ENCODE measurements at places on chromosomes 2 and 18.

- no peak for DNase-seq
These were observed 91.4 kb upstream of the LYPD1 start for GRCh38 chr2:132761437-132761836.

DNA sequence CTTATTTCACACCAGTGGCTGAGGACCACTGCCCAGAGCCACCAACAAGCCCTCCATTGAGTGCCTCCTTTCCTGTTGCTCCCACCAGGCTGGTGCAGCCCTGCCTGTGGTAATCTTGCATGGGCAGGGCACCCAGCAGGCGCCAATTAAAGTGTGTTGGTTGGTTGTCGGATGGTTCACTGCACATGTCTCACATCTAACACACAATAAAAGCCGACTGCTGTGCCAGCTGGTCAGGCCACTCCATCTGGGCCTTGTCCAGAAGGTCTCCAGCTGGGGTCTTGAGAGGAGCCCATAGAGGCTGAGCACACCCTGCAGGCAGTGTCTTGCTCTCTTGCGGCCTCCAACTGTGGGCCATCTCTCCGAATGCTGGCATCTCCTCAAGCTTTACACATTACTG, 494.8 kb upstream of the KLHL29 start:
- no peak for DNase-seq

GRCh38 chr2:17149945-17150344, 368.3 kb downstream of the RAD51AP2 start:
- DNase-seq, result no peak

DNA sequence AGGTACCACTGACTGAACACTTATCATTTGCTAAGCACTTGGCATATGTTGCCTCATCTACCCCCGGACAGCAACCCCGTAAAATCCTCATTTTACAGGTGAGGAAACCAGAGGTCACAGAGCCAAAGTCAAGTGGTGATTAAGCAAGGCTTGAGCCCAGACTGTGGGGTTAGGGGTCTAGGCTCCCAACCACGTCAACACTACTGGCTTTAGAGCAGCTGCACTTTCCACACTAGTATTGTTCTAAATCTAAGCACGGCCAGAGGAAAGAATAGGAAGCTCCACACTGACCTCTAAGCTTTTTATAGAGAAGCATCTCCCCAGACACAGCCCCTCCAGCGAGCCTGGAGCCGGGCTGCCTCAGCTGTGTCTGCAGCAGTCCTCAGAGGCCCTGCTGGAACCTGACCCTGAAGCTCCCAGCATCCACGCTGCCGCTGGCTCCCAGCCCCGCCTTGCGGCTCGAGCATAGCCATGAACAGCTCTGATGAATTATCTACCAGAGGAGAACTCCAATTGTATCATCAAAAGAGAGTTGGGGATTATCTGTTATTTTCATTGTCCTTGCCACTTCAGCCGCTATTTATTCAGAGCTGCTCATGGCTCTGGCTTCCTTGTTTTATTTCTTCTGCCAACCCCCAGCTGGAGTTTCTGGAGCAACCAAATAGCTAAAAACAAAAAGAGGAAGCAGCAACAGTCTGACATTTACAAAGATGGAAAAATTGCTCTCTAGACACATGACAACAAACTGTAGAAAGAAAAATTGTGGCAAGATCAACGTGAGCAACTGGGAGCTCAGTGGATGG, 62.2 kb upstream of the RTN4 start:
- no peak for DNase-seq

GRCh38 chr2:141711627-141712026, 419.2 kb downstream of the LRP1B start:
- DNase-seq, result no peak

DNA sequence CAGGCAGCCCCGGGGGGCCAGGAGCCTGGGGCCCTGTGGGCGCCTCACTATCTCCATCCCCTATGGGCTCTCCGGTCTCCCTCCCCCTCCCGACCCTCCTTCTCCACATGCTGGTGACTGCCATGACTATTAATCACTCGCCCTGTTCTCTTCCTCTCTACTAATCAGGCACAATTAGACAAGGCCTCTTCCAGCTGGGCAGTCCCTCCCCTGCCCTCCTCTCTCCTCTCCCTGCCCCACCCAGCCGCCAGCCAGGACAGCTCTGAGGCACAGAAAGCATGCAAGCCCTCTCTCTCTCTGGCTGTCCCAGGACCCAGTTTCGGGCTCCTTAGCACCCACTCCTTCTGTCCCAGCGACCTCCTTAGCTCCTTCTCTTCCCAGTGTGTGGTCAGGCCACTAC, 5.8 kb downstream of the ASIC4 start:
- DNase-seq, result no peak

DNA sequence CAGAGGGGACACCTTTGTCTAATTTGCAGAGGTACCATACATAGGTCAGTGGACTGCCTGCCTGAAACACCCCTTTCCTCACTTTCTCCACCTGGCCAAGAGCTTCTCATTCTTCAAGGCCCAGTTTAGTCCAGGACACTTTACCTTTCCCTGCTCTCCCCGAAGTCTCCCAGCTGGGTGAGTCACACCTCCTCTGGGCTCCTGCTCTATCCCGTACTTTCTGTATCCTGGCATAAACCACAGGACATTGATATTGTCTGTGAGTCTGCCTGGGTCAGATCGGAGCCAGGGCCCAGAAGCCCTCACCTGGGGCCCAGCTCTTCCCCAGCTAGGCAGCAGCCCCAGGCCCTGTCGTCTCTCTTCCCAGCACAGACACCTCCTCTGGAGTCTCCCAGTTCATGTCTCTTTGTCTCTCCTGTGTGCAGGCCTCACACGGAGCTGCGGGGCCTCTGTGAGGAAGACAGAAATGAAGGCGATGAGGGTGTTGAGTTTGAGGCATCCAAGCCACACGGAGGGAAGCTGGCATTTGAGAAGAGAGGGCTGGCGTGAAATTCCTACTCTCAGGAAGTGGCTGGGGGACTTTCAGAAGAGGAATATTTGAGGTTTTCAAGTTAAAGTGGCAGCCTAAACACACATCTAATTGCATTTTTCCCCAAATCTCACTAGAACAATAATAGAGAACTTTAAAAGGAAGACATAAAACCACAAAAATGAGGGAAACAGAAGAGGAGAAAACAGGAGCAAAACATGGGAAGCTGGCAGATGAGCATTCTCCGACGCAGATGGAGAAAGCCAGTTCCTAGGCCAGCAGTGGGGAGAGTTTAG, 79.6 kb upstream of the LAPTM4A start:
- DNase-seq, result no peak

GRCh38 chr2:24623535-24623934, 132.5 kb downstream of the NCOA1 start:
- DNase-seq, result no peak

GRCh38 chr2:230864605-230865306, at the start of gene ITM2C:
Gene ITM2C (plus strand): TSS chr2:230864942. CDS start chr2:230865026, 84 bp downstream.
- DNase-seq, result peak; percentile 77

GRCh38 chr2:34652636-34653035, 1053.5 kb upstream of the FAM98A start:
- no peak for DNase-seq

- no peak for DNase-seq
These were observed 3.9 kb upstream of the DLX1 start for GRCh38 chr2:172081221-172082022.

DNA sequence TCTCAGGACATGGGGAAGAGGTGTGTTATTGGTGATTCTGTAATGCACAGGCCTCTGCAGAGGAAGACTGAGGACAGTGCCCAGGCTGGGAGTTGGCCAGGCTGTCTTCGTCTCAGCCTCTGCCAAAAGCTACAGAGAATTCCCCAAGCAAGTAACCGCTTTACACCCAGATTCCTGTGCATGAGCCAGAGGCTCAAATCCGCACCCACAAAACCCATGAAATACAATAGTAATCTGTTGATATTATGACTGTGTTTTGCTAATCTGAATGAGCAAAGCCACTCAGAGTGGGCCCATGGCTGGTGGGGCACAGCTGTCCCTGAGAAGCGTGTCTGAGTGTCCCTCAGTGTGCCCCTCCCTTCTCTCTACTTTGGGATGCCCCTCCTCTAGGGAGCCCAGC, 149.5 kb upstream of the PXDN start:
- no peak for DNase-seq

DNA sequence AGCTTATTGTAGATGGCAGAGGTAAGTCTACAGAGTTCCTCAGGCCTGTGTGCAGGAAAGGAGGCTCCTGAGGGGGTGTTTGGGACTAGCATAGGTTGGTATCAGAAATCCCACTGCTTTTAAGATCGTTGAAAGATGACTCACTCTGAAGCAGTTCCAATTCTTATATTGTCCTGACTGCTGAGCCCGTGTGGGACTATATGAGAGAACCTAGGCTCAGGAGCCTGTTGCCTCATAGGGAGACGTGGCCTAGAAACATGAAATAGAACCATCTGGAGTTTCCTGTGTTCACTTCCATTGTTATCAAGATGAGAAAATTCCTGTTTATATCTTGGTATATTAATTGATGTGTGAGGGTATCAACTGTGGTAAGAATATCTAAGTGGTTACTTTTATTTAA, 5.7 kb downstream of the CCT7 start:
- no peak for DNase-seq

DNA sequence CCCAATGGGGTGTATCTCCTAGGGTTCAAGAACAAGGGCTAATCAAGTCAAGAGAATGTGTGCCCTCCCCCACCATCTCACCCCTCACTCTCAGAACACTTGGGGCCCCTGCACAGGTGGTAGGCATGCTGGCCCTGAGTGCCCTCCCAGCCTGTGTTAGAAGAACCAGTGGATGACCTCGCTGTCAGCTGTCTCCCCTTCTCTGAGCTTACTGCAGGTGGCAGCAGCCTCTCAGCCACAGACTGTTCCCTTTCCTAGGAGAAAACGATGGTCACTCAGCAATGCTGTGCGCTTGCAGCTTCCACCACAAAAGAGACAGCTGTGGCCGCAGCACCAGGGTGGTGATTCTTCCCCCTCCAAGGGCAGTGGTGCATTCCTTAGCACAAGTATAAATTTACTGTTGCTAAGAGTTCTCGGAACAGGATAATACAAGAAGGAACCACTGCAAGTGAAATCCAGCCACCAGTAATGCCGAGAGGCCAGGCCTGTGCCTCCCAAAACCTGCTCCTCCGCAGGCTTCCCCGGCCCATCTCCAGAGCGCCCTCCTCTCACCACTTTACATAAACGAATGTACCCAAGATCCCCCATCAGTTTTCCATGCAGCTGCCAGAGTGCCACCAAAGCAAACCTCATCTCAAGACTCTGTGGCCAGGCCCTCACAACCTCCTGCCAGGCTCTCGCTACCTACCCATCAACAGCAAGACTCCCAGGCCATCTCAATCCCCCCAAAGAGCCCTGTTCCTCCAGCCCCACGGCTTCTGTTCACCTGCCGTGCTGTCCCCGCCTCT, 935 bp upstream of the RAMP1 start:
- DNase-seq, result peak; percentile 55

- DNase-seq, result no peak
These were observed 44.6 kb downstream of the CNGA3 start for GRCh38 chr2:98390571-98391476.

DNA sequence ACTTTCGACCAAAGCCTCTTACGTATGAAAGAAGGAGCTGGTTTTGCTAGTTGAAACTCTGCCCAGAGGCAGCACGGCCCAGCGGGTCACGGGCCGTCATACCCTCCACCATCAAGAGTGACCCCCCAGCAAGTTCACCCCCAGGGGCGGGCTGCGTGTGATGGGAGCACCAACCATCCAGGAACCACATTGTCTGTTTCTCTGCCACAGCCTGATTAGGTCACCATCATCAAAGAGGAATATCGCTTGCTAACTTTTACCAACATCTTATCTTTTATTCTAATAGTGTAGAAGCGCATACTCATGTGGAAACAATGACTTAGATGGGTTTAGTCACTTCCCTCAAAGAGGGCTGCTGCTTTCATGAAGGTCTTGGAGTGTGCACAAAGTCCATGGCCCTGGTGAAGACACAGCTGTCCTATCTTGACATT, 116.6 kb upstream of the SMIM21 start:
- DNase-seq, result no peak

GRCh38 chr2:174135981-174136380, 112.4 kb downstream of the OLA1 start:
- DNase-seq, result no peak

- DNase-seq, result no peak
These were observed 57.7 kb downstream of the CD28 start for GRCh38 chr2:203763938-203764664.

GRCh38 chr2:219396863-219397457, 9.2 kb upstream of the DNPEP start:
- no peak for DNase-seq

DNA sequence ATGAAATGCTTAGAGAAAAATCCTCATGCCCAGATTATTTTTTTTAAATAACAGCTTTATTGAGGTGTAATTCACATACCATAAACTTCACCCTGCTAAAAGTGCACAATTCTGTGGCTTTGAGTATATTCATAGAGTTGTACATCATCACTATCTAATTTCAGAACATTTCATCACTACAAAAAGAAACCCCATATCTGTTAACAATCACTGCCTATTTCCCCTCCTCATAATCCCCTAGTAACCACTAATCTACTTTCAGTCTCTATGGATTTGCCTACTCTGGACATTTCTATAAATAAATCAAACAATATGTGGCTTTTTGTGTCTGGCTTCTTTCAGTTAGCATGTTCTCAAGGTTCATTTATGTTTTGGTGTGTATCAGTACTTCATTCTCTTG, 51.4 kb downstream of the OSBPL1A start:
- DNase-seq, result no peak

- no peak for DNase-seq
These were observed 36.5 kb upstream of the ZFP36L2 start for GRCh38 chr2:43262951-43263350.

GRCh38 chr2:25740810-25741381, 67.5 kb upstream of the DTNB start:
- no peak for DNase-seq

GRCh38 chr2:72222829-72223564, 75.3 kb upstream of the CYP26B1 start:
- no peak for DNase-seq

DNA sequence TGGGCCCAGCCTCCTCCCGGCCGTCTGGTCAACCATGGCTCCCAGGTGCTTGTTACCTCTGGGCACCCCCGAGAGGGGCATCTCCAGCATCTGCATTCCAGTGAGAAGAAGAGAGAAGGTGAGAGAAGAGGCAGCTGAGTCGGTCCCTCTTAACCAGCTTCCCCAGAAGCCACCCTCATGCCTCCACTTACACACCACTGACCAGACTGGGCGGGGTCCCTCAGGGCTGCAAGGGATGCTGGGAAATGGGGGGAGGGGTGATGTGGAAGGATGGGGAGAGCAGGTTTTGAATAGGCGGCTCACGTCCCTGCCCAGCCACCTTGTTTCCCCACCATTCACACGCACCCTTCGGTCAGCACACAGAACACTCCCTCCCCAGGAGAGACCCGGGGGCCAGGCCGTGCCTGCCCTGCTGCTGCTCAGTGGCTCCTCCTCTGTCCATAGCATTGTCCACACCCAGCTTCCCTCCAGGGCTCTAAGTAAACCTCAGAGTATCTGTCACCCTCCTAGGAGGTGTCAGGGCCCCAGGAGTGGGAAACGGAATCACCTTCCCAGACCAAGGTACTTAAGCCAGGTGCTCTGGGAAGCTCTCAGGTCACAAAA, 34.7 kb downstream of the GBX2 start:
- DNase-seq, result no peak

DNA sequence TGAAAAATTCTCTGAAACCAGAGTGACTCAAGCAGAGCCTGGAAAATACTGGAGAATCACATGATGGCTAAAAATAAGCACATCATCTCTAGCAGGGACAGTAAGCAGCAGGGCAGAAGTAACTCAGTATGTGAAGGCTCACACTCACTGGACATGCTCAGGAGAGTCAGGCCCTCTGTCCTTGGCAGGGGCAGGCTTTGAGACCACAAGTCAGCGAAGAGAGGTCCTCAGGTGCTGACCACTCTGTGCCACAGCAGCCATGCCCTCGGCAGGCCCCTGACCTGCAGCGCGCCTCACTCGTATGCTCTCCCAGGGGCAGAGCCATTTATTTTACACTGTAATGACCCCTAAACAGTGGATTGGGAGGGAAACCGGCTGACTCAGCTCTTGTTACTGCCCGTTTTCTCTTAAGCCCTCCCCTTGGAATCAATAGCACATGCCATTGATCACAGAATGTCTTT, 76.8 kb downstream of the MAPRE2 start:
- DNase-seq, result no peak

All from CD4-positive, alpha-beta T cell treated with Interleukin-21 for 1 hour (primary cell).